ENCODE measurements at places on chromosomes 11 and 22.
A peak's percentile ranks its signal among the peaks of the same experiment; 100 is the strongest.

GRCh38 chr11:19698493-19699292 is 13.9 kb upstream of the NAV2 start:
- DNase-seq, result peak; percentile 73

DNA sequence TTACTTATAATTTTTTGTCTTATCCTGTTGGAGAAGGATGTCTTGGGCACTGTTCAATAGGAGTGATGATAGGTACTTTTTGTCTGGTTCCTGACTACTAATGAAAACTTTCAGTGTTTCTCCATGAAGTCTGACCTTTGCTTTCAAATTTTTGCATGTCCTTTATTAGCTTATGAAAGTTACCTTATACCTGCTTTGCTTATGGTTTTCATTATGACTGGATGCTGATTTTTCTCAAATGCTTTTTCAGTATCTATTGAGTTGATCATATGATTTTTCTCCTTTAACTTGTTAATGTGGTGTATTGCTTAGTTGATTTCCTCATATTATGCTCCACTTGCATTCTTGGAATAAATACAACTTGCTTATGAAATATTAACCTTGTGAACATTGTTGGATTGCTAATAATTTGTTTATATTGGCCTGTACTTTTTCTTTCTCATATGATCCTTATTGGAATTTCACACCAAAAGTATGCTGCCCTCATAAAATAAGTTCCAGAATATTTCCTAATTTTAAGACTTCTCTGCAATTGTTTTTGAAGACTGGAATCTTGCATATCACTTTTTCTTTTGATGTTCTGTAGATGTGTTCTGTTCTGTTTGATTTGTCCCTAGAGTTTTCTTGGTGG is 85.0 kb upstream of the SC5D start:
- peak; percentile 32 for DNase-seq

DNA sequence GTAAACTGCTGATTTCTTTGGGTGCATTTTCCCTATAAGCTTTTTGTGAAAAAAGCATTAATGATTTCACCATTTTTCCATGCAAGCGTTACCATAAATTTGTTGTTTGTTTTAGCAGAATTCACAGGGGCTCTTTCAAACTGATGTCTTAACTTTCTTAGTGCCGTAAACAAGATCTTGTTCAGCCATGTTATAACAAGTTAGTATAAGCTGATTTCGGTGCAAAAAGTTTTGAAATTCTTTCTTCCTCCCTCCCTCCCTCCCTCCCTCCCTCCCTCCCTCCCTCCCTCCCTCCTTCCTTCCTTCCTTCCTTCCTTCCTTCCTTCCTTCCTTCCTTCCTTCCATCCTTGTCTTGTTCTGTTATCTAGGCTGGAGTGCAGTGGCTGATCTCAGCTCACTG is 71.7 kb upstream of the CHORDC1 start:
- no peak for DNase-seq

- no peak for DNase-seq
These were observed 1.5 kb upstream of the EEF1G start for GRCh38 chr11:62575156-62575555.

DNA sequence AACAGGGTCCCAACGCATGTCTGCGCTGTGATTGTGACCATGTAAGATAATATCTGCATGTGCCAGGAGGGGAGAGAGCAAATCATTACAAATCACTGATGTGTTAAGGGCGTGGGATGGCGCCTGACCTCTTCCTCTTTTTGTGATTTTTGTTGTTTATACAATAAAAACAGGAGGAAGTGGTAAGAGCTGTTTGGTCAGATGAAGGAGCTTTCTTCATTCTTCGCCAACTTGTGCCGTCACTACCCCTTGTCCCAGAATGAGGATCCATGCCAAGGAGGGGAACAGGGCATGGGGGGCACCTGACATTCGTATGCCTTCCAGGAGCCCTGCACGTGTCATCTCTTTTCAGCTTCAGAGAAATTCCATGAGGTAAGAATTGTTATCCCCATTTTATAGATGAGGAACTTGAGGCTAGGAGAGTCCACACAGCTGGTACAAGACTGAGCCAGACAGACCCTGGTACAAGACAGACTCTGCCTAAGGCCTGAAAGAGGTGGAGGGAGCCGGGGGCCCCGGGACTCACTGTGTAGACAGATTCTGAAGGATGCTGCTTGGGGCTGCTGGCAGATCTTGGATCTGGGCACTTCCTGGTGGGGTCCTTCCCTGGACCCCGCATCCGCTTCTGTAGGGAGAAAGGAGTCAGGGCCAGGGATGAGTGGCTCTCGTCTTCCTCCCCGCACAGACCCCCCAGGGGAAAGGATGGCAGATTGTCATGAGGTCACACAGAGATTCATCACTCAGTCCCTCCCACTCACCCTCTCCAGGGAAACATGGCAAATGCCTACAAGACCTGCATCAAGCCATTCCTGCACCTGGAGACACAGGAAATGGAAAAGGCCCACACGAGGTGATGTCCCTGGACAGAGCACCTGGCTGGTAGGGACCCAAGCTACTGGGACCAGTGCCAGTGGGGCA is 34.6 kb downstream of the NFAM1 start:
- no peak for DNase-seq
